ENCODE measurements at places on chromosomes 16 and 17. TPM values are rescaled to one million over a fixed set of nuclear protein-coding genes. Genes with fewer than 3 reads are reported as not detected.

SLC38A8 gene
- polyA plus RNA-seq: not detected

CHST5 gene
- 0.14 TPM for polyA plus RNA-seq

MTHFSD gene
- polyA plus RNA-seq: 5.2 TPM

RHBDL1 gene
- 0.89 TPM for polyA plus RNA-seq

RASL10B gene
- 0.66 TPM for polyA plus RNA-seq

TCAP gene
- polyA plus RNA-seq: not detected

FA2H gene
- polyA plus RNA-seq: not detected

SLFN14 gene
- polyA plus RNA-seq: not detected

LRRC46 gene
- polyA plus RNA-seq: 6.0 TPM

KIF19 gene
- polyA plus RNA-seq: not detected

FN3K gene
- 0.91 TPM for polyA plus RNA-seq

CDK12 gene
- 4.6 TPM for polyA plus RNA-seq

OR1A1 gene
- polyA plus RNA-seq: 0.08 TPM
